ENCODE measurements at places on chromosomes 3 and 15.
A peak's percentile ranks its signal among the peaks of the same experiment; 100 is the strongest.

- DNase-seq: no peak
Measured at GRCh38 chr3:197352382-197352781, 54.0 kb upstream of the DLG1 start.

- no peak for DNase-seq
Measured at GRCh38 chr3:23079976-23080375, 123.2 kb upstream of the UBE2E2 start.

DNA sequence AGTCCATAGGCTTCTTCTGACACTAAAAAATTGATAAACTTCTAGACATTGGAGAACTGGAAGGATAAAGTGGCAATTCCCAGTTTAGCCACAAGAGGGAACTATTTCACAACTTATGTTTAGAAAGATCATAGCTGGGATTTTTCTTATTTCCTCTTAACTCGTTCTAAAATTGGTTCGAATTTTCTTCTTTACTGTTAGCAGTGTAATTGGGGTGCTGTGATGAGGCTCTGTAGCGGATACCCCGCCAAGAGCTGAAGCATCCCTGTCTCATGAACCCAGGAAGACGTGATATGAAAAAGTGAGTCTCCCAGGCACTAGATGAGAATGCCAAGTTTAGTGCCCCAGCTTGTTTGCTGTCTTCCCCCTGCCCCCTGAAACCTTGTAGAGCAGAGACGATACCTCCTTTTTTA is 85.1 kb downstream of the PDCD6IP start:
- DNase-seq: peak; percentile 70

- no peak for DNase-seq
Measured at GRCh38 chr3:46490338-46491084, 7.3 kb upstream of the RTP3 start.

- DNase-seq: no peak
Measured at GRCh38 chr3:58728723-58729122, 62.1 kb upstream of the FAM3D start.

GRCh38 chr15:25690673-25691543 is 172.2 kb downstream of the ATP10A start:
- no peak for DNase-seq

DNA sequence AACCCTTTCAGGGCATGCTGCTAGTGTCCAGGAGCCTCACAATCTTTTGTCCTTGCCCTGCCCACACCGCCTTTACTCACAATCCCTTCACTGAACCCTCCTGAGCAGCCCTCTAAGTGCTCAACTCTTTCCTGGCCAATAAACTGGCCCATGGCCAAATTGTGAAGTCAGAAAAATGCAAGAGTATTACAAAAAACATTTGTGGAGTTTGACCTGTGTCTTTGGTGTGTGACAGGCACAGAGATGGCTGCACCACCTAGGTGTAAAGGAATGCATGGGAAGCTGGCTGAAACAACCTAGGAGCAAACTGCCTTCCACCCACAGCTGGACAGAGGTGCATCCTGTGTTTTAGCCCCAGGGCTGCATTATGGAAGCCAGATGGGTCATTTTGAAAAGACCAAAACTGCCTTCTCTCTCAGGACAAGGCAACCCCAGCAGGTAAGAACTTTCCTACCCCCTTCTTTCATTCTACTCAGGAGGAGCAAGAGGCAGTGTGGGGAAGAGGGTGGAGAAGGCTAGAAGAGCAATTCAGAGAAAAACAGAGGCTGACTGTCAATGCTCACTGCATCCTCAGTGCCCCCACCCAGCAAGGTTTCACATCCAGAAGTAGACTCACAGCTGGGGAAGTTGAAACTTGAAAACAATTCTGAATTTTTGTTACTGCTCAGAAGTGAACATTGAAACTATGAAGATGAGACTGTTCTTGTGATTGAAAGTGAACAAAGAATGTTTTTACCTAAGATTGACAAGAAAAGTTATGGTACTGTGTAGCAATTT is 78.6 kb downstream of the TRIM42 start:
- no peak for DNase-seq

DNA sequence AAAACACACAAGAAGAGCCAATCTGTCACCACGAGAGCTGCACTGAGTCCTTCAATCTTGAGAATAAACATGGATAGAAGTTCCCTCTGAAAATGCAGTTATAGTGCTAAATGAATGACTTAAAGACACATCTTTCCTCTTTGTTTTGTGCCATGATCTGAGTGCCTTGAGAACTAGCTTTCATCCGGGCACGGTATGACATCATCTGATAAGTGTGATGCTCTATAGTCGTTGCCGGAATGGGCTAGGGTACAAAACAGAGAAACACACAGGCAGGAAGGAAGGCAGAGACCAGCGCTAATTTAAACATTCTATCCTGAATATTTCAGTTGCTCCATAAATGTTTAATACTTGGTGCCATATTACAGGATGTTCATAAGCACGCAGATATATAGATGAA is 146.5 kb downstream of the TNIK start:
- DNase-seq: no peak

GRCh38 chr3:176824811-176825210 is 372.5 kb downstream of the TBL1XR1 start:
- DNase-seq: no peak

- DNase-seq: no peak
Measured at GRCh38 chr3:66586853-66587252, 86.0 kb upstream of the LRIG1 start.

GRCh38 chr15:52021128-52021671 is 2.2 kb downstream of the MAPK6 start:
- peak; percentile 85 for DNase-seq
